ENCODE measurements at places on chromosomes 11 and 22.
A peak's percentile ranks its signal among the peaks of the same experiment; 100 is the strongest.

DNA sequence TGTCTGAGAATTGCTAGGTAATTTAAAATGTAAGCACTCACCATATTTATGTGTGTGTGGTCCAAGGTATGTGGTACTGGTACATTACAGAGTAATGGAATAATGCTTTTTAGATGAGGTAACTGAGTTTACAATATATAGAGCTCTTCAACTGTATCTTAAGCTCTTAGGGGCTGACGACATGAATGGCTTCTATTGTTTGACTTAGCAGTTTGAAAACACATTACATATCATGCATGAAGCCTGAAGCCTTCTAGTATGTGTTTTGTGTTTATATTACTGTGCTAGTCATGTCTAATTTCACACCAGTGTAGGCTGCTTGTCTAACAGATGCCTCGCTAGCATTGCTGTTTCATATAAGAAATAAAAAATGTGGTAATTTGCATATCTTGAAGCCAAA is 37.2 kb downstream of the GAS2 start:
- DNase-seq = peak; percentile 14

DNA sequence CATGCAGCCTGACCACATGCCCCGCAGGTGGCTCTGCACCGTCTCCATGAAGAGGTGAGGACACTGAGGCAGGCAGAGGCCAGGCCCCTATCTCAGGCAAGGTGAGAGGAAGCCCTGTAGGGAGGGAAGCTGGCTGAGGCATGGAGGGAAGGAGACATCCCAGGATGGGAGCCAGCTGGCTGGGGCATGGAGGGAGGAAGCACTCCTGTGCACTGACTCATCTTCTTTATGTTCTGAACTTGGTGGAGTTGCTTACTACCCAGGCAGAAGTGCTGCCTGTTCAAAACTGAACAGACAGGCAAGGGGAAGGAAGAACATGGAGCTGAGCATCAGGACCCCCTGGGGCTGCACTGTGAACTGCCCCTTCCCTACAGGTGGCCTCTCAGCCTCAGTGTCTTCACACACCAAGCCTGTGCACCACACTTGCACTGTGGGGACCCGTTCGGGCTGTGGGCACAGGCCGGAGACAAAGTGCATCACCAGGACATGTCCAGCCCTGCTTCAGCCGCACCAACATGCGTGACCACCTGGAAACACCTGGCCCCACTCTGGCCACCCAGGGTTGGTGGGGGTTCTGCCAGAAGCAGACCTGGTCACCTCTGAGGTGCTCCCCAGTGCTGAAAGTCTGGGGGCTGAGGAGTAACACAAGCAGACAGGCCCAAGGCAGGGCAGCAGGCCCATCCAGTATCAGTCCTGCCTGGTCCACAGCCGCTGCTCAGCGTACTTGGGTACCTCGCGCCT is 55.5 kb downstream of the DGCR2 start:
- DNase-seq = no peak

GRCh38 chr22:29503811-29504372 is 23.9 kb downstream of the NEFH start:
- DNase-seq = peak; percentile 53

DNA sequence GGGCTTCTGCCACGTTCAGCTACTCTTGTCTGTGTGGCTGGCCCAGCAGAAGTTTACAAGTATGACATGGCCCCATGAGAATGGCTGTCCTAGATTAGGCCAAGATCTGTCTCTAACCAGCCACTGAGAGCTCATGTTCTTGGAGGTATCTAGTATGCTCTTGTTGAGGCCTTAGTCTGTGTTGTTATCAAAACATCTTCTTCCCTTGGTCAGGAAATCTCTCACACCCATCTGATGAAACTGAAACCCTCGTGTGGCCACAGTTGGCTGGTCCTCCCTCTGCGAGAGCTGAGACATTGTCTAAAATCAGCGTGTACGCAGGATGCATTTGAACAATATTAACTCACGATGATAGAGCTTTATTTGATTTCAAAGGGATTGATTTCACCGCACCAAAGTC is 109.0 kb upstream of the NNMT start:
- DNase-seq = no peak

GRCh38 chr11:63893355-63893754 is 23.6 kb downstream of the RCOR2 start:
- DNase-seq = no peak

DNA sequence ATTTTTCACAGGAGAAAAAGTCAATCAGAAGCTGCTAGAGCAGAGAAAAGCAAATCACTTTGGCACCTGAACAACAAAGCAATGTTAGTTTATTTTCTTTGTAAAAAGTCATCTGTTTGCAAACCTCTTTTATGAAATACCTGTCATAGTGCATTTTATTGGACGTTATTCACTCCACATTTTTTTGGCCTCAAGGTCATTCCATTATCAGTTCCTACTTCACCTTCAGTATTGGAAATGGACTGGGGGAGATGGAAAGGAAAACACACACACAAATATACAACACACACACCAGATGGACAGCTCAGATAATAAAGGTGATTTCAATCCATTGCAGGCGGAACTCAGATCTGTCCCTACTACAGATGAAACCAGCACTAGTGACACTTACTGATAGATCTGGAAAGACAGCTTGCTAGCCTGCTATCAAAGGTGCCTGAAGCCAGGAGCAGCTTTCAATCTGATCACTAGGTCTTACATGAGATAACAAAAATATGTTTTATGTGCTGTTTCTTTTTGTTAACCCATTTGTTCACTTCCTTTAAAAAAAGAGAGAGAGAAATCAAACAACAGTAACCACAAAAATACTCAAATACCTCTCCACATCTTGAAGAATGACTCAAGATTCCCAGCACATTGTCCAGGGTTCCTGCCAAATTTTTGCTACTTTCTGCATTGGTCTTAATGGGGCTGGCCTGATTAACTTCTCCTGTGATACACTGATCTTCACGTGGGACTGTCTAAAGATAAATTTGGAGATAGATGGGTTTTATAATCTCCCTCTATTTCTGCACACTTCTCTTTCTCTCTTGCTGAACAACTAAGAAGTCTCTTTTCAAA is 844.3 kb upstream of the TENM4 start:
- no peak for DNase-seq

DNA sequence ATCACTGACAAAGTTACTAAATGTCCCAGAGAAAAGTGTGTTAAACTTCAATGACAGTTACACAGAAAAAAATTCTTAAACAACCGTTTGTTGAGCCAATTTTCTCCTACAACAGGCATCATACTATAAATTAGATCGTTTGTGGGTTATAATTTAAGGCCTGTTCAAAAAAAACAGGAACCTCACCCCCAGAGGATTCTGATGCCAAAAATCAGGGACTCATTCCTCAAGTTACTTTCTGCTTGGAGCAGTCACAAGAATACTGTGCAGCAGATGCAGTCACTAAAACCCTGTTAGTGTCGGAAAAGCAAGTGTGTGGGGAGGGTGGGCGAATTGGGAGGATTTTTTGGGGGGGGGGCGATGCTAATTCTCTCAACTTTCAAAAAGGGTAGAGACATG is 657 bp downstream of the CWC15 start:
- no peak for DNase-seq

DNA sequence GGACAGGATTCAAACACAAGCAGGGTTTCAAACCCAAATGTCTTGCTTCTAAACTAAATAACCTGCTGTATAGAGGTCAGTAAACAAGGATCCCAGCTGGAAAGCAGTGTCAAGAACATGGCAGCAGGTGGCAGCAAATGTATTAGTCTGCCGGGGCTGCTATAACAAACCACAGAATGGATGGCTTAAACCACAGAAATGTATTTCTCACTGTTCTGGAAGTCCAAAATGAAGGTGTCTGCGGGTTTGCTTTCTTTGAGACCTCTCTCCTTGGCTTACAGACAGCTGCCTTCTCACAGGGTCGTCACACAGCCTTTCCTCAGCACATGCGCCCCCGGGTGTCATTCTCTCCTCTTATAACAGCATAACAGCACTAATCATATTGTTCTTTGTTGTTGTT is 65.1 kb upstream of the LRRC55 start:
- peak; percentile 3 for DNase-seq

- no peak for DNase-seq
Observed at GRCh38 chr11:75481223-75481921, 44.4 kb downstream of the GDPD5 start.

GRCh38 chr11:91257667-91258066 is 967.0 kb upstream of the FAT3 start:
- DNase-seq = no peak

DNA sequence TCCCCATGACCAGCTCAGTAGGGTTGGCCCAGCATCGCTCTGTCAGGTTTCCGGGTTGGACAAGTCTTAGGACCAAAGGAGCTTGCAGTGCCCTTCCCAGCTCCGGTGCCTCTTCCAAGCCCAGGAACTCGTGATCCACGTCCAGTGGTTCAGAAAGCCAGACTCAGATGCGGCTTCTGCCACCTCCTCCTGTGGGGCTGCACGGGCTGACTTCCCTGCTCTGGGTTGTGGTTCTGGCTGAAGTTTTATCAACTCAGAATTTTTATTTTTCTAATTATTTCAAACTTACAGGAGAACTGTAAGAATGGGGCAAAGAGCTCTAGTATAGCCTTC is 85.0 kb downstream of the BCR start:
- DNase-seq = no peak

GRCh38 chr22:37953062-37953436 is 352 bp downstream of the C22orf23 start:
- DNase-seq = no peak

GRCh38 chr22:29056472-29056871 is 5.2 kb downstream of the C22orf31 start:
- no peak for DNase-seq

- DNase-seq = peak; percentile 47
Observed at GRCh38 chr11:121249039-121249663, 43.4 kb upstream of the SC5D start.

DNA sequence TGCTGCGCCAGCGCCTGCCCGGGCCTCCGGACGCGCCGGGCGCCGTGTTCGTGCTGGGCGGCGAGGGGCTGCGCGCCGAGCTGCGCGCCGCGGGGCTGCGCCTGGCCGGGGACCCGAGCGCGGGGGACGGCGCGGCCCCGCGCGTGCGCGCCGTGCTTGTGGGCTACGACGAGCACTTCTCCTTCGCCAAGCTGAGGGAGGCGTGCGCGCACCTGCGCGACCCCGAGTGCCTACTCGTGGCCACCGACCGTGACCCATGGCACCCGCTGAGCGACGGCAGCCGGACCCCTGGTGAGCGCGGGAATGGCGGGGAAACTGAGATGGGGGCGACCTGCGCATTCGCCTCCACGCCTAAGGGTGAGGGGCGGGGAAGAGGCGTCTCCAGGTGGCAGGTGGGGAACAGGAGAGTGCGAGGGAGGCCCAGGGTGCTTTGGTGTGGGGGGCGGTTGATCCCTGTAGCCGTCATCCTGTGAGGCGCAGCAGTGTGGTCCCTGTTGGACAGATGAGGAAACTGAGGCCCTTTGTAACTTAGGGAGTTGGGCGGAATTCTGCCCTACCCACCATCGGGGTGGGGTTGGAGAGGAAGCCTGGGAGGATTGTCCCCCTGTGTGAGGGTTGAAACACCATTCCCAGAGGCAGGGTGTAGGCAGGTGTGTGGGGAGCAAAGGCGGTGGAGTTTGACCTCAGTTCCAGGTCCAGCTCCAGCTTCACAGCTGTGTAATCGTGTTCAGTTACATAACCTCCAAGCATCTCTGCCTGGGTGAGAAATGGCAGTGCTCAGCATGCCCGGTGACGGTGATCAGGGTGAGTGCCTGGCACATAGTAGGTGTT is 758 bp downstream of the PDXP start:
- DNase-seq = no peak

DNA sequence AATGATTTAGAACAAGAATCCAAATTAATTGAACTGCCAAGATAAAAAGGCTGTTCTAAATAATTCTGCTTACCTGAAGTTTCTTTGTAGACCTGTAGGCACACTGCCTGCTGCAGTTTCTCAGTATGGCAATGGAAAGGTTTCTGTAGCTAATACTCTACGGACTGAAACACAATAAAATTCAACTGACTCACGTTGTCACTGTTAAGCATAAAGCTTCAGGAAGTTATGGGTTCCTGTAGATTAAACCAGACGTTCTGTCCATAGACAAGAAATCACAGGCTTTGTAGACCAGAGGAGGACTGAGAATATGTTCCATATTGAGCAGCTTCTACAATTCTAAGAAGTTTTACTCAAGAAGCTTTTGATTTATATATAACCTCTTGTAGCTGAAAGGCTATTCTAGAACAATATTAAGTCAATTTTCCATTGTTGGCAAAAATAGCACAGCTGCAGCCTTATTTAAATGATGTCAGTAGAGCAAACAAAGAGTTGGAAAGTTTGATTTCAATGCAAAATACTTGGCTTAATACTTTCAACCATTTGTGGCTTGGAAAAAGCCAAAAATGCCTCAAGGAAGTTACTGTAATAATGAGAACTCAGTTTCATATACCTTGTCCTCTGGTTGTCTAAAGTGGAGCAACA is at the start of gene GLYATL2:
GLYATL2 (minus strand) TSS at position 344 of the 645 bp plus-strand sequence. CDS start 5,092 bp downstream, outside the sequence.
- no peak for DNase-seq

DNA sequence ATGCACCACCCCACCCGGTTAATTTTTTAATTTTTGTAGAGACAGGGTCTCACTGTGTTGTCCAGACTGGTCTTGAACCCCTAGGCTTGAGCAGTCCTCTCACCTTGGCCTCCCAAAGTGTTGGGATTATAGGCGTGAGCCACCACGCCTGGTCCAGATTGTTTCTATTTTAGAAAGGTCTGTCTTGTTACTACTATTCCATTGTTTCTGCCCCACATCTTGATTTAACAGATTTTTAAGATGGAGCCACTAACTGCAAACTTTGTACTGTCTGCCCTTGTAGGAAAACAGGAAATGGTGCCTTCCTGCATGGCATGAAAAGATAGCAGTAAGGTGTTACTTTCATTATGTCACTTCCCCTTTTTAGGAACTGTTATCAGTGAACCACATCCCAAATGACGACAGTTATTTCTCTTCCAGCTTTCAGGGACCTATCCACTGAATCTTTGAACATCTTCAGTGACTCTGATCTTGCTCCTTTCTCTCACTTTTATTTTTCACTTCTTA is 23.2 kb downstream of the TAF1D start:
- DNase-seq = no peak

- no peak for DNase-seq
Observed at GRCh38 chr11:67283481-67283963, 5.6 kb upstream of the ANKRD13D start.

GRCh38 chr11:112564228-112564955 is 303.7 kb upstream of the PLET1 start:
- peak; percentile 3 for DNase-seq

- DNase-seq = no peak
Observed at GRCh38 chr11:131592734-131593133, 222.3 kb downstream of the NTM start.

Data from Caki2 (cell line).